ENCODE measurements at places on chromosomes 4 and X.
A peak's percentile ranks its signal among the peaks of the same experiment; 100 is the strongest.

DNA sequence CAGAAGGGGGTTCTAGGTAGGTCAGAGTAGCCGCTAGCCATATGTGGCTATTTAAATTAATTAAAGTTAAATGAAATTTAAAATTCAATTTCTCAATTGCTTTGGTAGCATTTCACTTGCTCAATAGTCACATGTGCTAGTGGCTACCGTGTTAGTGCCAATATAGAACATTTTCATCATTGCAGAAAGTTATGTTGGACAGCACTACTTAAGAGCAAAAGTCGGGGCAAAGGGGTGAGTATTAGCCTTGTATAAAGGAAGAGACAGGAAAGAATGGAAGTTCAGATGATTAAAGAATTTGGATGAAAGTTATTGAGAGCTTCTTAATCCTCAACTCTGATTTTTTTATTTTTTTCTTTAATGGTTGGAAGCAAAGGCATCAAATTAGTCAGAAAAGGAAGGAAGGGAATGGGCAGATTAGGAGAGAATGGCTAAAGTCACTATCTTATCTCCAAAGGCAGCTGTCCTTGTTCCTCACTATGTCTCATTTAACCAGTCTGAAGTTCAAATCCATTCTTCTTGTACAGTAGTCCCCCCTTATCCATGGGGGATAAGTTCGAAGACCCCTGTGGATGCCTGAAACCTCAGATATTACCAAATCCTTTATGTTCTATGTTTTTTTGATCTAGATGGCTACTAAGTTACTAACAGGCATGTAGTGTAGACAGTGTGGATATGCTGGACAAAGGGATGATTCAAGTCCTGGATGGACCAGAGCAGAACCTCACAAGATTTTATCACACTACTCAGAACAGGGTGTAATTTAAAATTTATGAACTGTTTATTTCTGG lies 22.9 kb downstream of the OCIAD1 start:
- DNase-seq = no peak

DNA sequence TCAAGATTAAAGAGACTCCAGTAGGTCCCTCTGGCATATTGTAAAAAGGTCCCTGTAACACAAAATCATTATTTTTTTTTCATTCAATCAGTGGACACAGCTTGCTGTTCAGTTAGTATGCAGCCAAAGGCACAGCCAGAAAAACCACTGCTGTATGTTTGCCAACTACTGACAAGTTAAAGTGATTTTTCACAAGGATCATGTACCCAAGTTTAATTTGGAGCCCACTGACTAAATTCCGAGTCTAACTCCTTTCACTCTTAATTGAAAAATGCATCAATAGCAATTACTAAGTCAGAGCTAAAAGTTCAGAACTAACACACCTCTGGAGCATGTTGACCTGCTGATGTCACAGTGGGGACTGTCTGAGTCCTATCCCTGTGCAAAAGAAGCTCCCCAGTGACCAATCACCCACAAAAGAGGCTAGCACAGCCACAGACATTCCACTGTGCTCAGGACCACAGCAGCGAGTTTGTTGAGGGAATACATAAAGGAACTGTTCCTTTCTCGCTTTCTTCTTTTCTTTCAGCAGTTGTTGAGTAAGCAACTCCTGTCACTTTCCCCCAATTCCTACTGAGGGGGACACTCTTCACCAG lies 60.4 kb downstream of the STX18 start:
- no peak for DNase-seq

DNA sequence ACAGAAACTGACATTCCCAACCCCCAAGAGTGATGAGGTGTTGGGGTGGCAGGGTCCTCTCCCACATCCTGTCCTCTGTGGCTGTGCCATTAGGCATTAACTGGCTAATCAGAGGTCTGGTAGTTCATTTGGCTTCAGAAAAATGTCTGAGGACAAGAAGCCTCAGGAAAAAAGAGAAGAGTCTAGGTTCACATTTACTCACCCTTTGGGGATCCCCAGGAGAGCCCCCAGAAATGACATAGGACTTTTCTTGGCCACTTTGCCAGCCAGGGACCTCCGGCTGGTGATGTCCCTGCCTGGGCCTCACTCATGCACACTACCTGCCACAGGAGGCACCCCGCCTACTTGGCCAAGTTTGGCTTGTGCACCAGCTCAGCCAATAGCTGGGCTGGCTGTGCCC lies 173.0 kb downstream of the RBM46 start:
- DNase-seq = no peak

GRCh38 chr4:173012608-173013007 lies 156.0 kb upstream of the GALNT7 start:
- no peak for DNase-seq

DNA sequence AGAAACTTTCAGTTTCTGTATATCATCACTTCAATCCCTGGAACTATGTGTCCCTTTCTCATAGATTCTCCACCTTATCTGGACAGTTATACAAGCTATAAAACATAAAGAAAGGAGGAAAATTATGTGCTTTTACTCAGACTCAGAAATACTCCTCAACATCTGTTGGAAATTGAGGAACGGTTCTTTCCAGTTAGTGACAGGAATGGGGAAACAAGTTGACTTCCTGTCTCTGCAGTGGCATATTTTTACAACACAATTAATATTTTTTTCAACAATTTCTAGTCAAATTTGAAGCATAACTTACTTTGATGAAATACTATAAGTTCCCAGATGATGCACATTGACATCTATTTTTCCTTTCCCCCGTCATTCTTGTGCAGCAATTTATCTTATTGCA lies 27.9 kb downstream of the ABHD18 start:
- no peak for DNase-seq

DNA sequence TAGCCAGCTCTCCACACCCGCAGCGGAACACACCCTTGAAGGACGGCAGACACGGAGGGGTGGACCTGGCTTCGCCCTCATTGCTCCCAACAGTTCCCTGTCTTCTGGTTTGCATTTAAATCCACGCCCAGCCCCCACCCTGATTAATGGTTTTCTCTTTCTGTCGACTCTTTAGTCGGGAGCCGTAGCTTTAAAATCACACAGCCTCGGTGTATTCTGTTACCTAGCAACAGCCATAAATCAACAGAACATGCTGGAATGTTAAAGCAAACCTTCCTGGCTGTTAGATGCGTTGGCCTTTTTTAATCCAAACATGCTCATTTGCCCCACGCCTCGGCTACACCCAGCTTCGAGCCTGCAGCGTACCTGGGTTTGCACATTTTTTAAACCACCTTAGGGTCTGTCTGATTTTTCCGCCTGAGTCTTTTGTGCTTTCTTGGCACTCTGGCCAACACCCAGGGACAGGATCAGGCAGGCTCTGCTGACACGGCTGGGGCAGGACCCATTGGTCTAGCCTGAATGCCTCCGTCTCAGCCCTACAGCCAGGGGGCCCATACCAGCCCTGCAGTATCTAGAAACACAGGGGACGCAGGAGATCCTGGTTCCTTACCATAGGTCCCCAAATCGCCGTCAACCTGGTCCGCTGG lies 21.4 kb upstream of the PPP2R2C start:
- DNase-seq = no peak

- no peak for DNase-seq
These were observed 341.7 kb downstream of the PPP3CA start for GRCh38 chr4:101005659-101006058.

GRCh38 chrX:76428243-76429130 lies 977 bp downstream of the MAGEE1 start:
- no peak for DNase-seq

- DNase-seq = no peak
These were observed at the start of gene POF1B for GRCh38 chrX:85379174-85379907. Gene POF1B, minus strand, starts transcription at chrX:85379665. Its CDS starts 211 bp downstream, at chrX:85379454.

DNA sequence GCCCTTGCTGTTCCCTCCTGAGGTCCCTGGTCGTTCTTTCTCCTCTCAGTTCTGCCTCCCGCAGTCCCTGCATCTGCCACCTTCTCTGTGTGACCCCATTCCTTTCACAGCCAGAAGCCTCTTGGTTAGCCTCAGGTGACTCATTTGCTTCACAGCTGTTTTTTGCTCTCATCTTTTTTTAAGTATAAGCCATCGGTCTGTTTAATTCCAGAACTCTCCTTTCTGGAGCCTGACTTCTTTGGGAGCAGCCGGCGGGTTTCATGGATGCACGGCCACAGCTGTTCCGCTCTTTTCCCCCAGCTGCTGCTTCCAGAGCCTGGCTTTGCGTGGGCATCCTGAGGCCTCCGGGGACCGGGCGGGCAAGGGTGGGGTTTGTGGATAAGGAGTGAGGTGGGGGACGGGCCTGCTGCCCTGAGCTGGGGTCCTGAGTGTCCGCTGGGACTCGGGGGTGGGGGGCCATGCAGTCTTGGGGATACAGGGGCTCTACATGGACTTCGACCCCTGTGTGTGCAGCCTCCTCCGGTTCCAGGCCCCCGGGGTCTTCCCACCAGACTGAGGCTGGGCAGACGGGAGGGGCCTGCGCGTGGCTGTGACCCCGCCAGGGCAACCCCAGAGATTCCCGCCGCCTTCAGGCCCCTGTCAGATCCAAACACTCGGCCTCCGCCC lies 46.7 kb downstream of the PCGF3 start:
- DNase-seq = no peak

DNA sequence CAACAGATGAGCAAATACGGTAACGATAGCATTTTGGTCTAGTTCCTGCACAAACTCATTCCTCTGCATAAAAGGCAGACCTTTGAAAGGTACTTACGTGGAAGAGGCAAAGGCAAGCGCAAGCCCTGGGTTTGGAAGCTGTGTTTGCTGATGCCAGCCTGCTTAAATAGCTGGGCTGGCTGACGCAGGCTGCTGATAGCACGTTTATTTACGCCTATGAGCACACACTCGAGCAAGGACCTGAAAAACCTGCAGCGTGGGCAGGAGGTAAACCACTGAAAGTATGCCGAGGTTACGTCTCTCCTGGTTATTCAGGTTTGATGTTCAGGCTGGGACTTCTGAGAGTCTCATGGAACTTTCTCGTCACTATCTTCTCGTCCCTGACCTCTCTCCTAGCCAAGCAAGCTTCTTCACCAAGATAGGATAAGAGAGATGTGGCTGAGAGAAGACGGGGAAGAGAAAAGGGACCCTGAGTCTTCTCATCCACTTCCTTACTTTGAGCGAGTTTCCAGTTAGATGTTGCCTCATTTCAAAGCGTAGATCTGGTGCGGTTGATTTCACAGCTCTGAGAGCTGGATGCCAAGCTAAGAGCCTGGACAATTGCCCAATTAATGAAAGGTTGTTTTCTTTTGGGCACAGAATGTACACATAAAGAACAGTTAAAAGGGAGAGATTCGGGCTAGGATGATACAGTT lies at the start of gene HOPX:
HOPX (minus strand) TSS at position 139 of the 695 bp plus-strand sequence. CDS start 23,480 bp downstream, outside the sequence.
- DNase-seq = no peak

GRCh38 chr4:25970691-25971432 lies 56.8 kb downstream of the SMIM20 start:
- no peak for DNase-seq

- DNase-seq = no peak
These were observed 1.1 kb upstream of the GTPBP6 start for GRCh38 chrX:319579-320125.

GRCh38 chrX:33086886-33087285 lies 124.5 kb downstream of the DMD start:
- no peak for DNase-seq

DNA sequence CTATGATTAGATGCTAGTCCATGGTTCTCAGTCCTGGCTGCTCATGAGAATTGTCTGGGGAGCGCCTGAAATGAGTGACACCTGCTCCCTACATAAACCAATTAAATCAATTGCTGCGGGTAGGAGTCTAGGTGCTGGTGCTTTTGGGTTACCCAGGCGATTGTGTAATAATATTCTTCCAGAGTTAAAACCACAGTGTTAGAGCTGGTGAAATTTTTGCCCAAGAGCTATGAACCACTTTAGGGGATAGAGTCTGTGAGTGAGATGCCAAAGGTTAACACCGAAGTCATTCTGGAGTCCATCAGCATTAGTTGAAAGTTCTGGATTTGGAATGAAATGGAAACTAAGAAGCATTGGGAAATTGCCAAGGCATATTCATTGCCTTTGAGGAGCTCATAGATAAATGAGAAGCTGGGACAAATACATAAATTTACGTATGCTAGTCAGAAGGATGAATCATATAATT lies 15.3 kb downstream of the PDK3 start:
- DNase-seq = peak; percentile 2

- DNase-seq = no peak
These were observed 54.9 kb downstream of the REELD1 start for GRCh38 chr4:146269228-146269653.

- no peak for DNase-seq
These were observed 14.6 kb upstream of the SPRY1 start for GRCh38 chr4:123381996-123382395.

GRCh38 chr4:124523816-124524215 lies 188.7 kb downstream of the ANKRD50 start:
- no peak for DNase-seq

DNA sequence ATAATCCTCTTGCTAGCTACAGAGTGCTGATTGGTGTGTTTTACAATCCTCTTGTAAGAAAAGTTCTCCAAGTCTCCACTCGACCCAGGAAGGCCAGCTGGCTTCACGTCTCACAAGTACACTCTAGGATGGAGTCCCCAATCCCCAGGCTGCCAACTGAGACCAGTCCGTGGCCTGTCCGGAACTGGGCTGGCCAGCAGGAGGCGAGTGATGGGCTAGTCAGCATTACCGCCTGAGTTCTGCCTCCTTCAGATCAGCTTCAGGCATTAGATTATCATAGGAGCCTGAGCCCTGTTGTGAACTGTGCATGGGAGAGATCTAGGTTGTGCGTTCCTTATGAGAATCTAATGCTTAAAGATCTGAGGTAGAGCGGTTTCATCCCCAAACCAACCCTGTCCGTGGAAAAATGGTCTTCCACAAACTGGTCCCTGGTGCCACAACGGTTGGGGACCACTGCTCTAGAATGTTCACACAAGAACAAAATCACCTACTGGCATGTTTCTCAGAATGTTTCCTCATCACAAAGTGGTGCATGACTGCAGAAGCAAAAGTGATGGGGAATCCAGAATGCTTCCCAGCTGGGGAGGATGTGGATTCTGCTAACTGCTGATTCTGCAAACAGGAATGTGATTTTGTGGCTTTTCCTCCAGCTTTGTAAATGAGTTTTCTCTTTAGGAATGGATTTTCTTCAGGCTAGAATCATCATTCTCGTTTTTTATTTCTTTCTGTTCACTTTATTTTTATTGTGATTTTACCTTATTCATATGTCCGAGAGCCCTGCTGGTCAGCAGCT lies 40.9 kb downstream of the SEPTIN11 start:
- no peak for DNase-seq

GRCh38 chr4:163171590-163171989 lies 4.9 kb upstream of the NAF1 start:
- no peak for DNase-seq

- no peak for DNase-seq
These were observed 18.6 kb upstream of the TMEM185A start for GRCh38 chrX:149650162-149650561.

DNA sequence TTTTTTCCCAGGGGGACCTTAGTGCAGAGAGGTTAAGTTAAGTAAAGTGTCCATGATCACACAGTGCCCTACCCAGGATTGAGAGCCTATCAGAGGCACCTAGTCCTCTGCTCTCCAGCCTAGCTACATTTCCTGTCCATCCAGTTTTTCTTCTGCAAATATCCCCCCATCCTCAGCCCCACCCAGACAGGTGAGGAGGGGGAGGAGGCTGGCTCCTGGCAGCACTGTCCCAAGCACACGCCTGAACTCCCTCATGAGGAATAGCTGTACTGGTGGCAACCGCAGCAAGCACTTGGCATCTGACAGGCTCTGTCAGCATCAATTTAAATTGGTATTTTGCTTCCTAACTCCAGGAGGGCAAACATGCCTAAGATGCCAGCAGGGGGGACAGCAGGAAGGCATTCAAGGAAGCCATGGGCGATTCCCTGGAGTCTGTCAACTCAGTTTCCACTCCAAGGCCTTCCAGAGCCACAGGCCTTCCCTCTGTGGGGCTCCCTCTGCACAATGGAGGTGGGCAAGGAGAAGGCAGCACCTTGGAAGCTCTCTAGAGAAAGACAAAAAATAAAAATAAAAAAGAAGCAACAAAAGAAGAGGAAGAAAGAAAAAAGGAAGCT lies 6.4 kb upstream of the FRMPD3 start:
- no peak for DNase-seq

Data from NK-92 treated with Interleukin-12 subunit alpha and Interleukin-12 subunit beta, amount 100 ng/mL, for 24 hours (cell line).